Stimulated activated CD8-positive, alpha-beta memory T cell treated with anti-CD3 and anti-CD28 coated beads, Interleukin-7, amount 100 ng/mL, for 1 hour (primary cell): ENCODE measurements at places on chromosomes 7 and 10.

- DNase-seq, result no peak
Measured at GRCh38 chr7:15685358-15686294, 857 bp downstream of the MEOX2 start.

- no peak for DNase-seq
Measured at GRCh38 chr7:136869991-136870865, 1.8 kb downstream of the CHRM2 start.

DNA sequence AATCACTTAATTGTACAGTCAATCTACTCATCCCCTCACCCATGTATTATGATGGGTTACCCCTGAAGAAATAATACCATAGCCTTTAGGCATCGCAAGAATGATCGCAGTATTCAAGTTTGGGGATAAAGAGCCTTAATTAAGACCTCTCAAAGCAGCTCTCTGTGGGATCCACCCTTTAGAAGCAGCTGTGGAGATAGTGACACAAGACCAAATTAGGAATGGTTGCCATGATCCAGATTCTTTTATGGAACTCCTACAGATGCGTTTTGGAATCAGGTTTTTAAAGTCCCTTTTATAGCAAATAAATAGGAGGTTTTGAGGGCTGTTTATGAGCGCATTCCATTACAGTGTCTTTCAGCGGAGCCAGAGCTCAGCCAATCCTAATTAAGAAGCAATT lies 12.2 kb downstream of the TES start:
- no peak for DNase-seq

- no peak for DNase-seq
Measured at GRCh38 chr7:150515248-150516147, 826 bp downstream of the GIMAP7 start.

DNA sequence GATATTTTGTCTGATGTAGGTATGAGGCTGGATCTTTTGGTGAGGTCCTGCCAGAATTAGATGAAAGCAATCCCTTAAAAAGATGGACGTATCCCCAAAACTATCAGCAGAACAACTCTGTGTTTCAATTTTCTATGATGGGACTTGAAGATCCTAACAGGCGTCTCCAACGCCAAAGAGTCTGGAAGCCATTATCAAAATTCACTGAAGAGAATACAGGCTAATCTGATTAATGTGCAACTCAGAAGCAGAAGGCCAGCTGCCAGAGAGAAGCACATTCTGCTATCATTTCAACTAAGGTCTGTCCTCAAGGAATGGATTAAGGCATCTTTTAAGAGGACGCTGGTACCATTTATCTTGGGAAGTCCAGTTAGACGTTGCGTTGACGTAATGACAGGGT lies 119.7 kb downstream of the FGFR2 start:
- no peak for DNase-seq

DNA sequence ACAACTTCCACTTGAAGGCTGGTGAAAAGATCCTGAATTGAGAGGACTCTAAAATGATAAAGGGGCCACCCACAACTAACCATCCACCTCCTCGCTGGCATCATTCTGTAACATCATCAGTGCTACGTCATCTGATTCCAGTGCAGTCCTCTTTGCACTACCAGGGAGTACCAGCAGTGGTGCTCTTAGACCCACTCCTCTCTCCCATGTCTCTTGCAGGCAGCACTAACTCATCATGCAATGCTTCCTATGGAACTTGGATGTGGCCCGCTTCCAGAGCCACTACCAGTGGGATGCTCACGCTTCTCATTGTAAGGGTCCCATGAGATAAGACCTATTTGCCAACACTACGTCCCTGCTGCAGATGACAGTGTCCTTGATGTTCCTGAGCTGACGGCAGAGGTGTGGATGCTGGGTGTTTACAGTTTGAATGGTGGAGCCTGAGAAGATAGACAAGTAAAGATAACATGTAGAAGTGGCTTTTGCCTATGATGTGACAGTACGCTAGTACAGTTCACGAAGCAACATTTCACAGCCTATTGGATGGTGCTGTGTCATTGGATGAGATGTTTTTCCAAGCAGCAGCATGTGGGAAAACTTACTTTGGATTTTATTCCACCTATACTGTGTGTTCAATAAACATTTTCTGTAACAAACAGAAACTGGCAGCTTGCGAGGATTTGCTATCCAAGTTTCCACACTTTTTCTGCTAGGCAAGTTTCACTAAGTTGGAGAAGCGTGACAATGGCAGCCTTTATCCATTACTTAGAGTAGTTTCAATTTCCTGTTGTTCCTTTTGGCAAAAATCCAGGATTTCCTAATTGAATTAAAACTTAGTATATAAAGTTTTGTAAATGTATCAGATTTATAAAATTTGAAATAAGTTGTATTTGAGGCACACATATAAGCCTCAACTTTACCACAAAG lies 35.8 kb upstream of the COBL start:
- no peak for DNase-seq

- no peak for DNase-seq
Measured at GRCh38 chr10:30383356-30383755, 34.3 kb upstream of the MTPAP start.

DNA sequence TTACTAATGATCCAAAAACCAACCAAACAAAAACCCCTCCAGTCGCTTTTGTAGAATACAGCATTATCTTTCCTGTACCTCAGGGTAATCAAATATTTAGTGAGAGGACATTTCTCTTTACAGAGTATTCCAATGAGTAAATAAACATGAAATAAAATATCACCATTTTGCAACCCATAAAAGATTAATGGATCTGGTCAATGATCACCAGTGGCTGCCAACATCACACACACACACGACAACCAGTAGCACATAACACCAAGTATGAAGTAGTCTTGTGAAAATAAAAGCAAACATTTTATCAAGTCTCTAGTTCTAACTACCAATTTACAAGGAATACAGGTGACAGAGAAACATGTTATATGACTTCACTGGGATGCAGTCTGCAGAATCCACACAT lies 188.6 kb upstream of the IMMP2L start:
- DNase-seq, result no peak

DNA sequence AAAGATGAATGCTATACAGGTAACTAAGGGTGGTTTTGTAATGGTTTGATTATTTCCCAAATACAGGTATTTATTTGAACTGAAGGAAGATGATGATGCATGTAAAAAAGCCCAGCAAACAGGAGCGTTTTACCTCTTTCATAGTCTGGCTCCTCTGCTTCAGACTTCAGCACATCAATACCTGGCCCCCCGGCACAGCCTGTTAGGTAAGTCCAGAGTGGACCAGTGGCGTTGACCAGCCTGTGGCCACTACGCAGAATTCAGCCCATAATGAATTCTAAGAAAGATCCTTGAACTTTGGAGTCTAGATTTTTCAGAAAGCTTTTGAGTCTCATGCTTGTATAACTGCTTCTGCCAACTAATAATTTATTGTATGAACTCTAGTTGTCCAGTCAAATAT lies 9.7 kb downstream of the NUDT13 start:
- DNase-seq, result no peak
